Effector memory CD4-positive, alpha-beta T cell (primary cell): ENCODE measurements at places on chromosomes 2 and 18.

DNA sequence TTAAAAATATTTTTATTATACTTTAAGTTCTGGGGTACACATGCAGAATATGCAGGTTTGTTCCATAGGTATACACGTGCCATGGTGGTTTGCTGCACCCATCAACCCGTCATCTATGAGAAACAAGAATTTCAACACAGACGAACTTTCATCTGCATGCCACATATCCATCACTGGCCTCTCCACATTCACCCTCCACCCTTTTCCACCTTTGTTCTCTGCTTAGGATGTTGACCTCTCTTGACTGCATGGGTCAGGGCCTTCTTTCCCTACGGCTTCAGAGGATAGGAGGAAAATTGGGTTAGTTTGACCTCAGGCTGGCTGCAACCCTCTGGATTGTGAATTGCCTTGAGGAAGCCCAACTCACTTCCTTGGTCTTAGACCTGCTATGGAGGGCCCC is 260.9 kb downstream of the MREG start:
- DNase-seq, result no peak

- no peak for DNase-seq
Measured at GRCh38 chr2:157216286-157216965, 41.1 kb upstream of the GALNT5 start.

GRCh38 chr2:238321467-238321866 is 1.1 kb downstream of the TRAF3IP1 start:
- no peak for DNase-seq

DNA sequence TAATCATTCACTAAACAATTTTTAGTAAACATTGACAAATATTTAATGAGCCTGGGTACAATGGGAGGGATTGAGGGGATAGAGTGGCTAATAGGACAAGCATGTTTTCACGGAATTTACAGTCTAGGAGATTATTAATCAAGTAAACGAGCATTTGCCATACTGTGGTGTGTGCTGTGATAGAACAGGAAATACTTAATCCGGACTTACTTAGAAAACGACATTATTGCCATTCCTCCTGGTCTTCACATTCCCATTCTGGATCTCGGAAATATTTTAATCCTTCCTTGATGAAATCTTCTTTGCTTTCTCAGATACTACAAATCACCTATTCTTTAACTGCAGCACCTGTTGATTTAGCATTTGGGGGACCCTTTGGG is 905 bp downstream of the TTLL4 start:
- no peak for DNase-seq

DNA sequence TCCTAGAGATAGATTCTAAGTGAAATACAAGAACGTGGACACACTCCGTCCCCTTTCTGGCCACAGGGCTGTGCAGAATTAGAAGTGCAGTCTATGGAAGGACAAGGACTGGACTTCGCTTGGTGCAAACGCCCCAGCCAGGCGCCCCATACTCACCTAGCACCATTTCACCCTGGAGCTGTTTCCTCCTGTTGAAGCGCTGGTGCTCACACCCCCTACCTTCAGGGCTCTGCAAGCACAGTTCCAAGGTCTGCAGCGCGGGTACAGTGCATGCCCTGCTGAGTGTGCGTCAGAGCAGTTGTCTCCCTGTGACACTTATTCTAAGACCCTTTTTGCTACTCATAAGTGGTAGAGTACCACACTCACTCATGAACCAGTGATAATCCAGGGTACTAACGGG is 3.0 kb downstream of the HPCAL1 start:
- no peak for DNase-seq

DNA sequence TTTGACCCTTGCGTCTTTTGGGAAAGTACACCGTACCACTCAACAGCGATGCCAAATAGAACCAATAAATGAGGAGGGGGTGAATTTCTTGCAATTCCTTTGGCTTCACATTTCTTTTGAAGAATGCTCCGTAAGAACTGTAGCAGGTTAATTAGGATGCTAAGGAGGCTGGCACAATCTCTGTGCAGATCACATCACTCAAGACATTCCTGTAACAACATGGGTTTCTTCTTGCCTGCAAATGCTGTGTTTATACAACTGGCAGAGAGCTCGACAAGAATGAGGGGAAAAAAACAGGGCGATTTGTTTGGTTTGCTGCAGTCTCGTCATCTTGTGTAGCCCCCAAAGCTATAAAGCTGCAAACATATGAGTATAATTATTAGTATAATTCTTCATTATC is 424.8 kb upstream of the DCC start:
- DNase-seq, result no peak

GRCh38 chr2:151292141-151292540 is 2.7 kb upstream of the NMI start:
- DNase-seq, result no peak

- no peak for DNase-seq
Measured at GRCh38 chr2:43070676-43071502, 155.5 kb downstream of the ZFP36L2 start.

- DNase-seq, result no peak
Measured at GRCh38 chr2:196054631-196055030, 14.0 kb downstream of the DNAH7 start.

DNA sequence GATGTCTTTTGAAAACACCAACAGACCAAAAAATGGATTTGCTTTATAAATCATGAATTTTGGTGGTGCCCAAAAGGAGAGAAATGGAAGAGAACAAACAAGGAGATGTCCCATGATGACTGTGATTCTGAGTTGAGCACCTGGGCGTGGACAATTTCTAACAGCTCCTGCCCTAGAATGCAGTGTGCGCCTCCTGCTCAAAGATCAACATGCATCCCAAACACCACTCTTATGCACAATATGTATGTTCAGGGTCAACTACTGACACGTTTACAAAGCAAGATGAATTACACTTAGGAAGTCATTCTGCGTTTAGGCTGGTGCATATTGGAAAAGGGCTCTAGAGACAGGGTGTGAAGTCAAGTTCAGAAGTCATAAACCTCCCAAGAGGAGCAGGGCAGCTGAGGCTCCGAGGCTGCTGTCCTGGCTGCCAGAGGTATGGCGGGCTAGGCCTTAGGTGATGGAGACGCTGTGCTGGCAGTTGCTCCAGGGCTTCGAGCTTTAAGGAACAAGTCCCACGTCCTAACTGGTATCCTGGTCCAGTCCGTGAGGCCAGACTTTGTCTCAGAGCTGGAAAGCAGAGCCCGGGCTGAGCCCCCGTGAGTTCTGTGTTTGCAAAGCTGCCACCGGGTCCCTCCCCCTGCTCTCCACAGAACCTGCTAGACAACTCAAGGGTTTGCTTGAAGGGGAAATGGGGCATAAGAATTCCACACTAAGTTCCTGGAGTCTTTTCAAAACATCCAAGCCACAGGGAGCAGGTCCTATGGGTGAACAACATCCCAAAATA is 74.0 kb downstream of the ZNF516 start:
- DNase-seq, result no peak

GRCh38 chr2:202104286-202104870 is 31.3 kb downstream of the KIAA2012 start:
- no peak for DNase-seq

GRCh38 chr2:168773719-168774521 is 28.5 kb upstream of the NOSTRIN start:
- no peak for DNase-seq

DNA sequence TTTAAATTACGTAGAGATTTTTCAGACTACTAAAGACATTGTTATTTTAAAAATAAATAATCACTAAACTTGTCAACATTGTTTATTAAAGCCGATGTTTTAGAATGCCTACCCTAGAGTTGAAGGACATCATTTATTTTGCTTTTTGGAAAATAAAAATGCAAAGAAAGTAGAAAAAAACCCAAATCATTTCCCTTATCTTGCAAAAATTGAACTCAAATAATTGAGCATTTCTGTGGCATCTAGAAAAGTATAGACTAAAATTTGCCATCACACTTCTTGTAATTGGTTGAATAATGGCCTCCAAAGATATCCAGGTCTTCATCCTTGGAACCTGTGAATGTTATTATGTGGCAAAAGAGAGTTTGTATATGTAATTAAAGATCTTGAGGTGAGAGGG is 9.7 kb upstream of the NEDD4L start:
- DNase-seq, result no peak
